Activated CD4-positive, alpha-beta T cell treated with anti-CD3 and anti-CD28 coated beads for 1 hour (primary cell): ENCODE measurements at places on chromosomes 16 and 17.

DNA sequence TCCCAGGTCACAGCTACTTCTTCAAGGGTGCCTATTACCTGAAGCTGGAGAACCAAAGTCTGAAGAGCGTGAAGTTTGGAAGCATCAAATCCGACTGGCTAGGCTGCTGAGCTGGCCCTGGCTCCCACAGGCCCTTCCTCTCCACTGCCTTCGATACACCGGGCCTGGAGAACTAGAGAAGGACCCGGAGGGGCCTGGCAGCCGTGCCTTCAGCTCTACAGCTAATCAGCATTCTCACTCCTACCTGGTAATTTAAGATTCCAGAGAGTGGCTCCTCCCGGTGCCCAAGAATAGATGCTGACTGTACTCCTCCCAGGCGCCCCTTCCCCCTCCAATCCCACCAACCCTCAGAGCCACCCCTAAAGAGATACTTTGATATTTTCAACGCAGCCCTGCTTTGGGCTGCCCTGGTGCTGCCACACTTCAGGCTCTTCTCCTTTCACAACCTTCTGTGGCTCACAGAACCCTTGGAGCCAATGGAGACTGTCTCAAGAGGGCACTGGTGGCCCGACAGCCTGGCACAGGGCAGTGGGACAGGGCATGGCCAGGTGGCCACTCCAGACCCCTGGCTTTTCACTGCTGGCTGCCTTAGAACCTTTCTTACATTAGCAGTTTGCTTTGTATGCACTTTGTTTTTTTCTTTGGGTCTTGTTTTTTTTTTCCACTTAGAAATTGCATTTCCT, 3.4 kb upstream of the LPCAT2 start:
- DNase-seq, result no peak

DNA sequence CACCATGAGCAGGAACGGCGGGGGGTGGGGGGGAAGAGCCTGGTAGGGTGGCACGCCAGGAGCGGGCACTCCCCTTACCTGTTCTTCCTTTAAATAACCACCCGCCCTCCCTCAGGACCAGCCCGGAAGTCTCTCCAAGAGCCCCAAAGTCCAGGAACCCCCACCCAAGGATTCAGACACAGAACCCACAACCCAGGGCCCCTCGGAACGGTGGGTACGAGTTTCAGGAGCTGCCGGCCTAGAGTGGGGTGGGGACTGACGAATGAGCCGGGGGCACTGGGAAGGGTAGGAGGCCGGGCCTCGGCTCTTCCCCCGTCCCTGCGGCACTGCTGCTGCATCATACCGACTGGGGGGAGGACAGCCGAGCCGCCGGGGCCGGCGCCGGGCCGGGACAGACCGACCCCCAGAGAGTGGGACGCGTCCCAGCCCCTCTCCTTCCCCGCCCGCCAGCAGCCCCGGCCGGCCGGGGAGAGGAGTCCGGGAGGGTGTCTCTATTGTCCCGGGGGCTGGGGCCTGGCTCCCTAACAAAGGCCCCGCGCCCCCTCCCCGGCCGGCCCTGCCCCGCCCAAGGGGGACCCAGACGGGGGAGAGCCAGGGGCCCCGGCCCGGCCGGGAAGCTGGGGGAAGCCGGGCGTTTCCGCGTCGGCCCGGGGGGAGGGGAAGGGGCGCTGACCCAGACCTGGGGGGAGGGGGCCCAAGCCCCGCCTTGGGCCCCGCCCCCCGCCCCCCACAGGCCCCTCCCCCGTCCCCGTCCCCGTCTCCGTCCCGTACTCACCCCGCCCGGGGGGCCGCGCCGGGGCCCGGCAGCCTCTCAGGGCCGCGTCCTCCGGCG, 747 bp downstream of the ATXN7L3 start:
- DNase-seq, result peak; percentile 45

GRCh38 chr17:61487161-61487988, 35.2 kb downstream of the TBX4 start:
- no peak for DNase-seq

- DNase-seq, result no peak
Measured at GRCh38 chr17:22203208-22203715, 510.9 kb downstream of the KCNJ18 start.

DNA sequence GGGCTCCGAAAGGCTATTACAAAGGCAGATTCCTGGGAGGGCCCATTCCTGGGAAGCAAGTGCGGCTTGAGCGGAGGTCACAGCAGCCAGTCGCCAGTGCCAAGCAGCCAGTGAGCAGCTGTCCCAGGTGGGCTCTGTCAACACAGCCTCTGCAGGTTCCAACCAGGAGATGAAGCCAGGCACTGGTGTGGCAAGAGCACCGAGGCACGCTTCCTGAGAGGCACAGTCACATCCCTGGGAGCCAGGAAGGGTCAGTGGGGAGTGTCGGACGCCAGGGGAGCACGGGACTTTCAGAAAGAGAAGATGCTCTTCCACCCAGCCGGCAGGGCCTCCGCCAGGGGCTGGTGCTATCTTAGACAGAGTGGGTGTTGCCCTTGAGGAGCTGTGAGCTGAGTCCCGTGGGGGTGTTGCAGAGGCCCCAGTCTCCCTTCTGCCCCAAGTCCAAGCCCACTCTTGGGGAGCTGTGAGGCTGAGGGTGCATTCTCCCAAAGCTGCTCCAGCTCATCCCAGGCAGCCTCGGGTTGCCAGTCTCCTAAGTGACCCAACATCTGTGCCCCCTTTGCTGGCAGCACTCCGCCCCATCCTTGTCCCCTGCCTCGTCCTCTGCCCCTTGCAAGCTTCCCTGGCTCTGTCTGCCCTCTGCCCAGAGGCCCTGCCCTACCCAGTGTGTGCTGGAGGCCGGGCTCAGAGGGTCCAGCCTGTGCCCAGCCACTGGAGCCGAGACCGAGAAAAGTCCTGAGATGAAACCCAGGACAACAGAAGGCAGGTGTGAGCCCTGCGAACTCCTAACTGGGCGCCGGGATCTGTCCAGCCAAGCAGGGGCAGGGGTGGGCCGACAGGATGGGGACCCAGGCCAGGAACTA, 6.6 kb downstream of the UBALD1 start:
- no peak for DNase-seq

DNA sequence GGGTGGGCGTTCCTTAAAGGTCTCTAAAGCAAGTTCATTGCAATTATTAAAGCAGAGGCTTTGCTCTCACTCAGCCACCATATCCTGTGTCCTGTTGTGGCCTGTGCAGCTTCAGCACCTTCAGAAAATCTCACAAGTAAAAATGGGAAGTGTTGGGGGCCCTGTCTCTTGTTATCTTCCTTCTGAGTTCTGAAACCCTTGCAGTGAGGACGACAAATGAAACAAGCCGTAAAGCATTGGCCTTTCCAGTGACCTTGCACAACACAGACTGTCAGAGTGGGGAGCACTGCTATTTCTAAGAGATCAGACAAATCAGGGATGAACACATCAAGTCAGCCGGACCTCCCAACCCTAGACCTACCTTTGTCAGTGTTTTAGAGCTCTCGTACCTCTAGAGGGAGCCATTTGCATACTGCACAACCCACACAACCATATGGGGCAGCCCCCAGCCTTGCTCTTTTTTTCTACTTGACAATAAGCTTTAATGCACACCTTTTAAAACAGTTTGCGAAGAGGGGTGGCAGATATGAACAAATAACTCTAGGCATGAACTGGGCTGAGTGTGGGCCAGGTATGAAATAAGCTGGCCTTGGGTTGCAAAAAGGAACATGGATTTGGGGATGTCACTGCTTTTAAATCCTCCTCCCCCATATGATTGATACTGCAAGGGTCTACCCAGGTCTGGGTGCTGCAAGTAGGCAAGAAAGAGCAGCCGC, 89.8 kb downstream of the KATNIP start:
- DNase-seq, result no peak

- no peak for DNase-seq
Measured at GRCh38 chr17:39826334-39826733, 37.8 kb downstream of the IKZF3 start.

DNA sequence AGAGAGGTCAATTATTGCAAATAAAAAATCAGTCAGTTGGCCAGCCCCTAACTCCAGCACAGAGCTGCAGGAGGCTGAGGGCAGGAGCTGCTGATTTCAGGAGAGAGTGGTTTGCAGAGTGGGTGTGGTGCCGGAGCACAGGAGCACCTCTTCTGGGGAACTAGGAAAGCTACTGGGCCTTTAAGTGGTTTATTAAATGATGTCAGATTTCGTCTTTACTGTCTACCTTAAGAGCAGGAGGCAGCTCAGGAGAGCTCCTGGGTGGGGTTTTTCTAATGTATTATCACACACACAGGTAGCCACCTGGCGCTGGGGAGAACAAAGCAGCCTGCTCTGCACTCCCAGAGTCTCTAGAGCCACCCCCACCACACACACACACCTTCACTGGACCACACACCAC, 11.5 kb upstream of the HAS3 start:
- DNase-seq, result no peak

GRCh38 chr16:81495321-81496234, 51.0 kb downstream of the CMIP start:
- no peak for DNase-seq

GRCh38 chr17:79668344-79669250, 57.7 kb upstream of the RBFOX3 start:
- no peak for DNase-seq

- no peak for DNase-seq
Measured at GRCh38 chr17:8747742-8748141, 3.1 kb upstream of the CCDC42 start.

GRCh38 chr17:59844884-59845594, 47.7 kb downstream of the TUBD1 start:
- DNase-seq, result no peak

- DNase-seq, result no peak
Measured at GRCh38 chr17:7929158-7930023, at the start of gene KCNAB3. TSS of gene KCNAB3 (minus strand) at chr17:7929856. CDS start at chr17:7929435, 421 bp downstream.

DNA sequence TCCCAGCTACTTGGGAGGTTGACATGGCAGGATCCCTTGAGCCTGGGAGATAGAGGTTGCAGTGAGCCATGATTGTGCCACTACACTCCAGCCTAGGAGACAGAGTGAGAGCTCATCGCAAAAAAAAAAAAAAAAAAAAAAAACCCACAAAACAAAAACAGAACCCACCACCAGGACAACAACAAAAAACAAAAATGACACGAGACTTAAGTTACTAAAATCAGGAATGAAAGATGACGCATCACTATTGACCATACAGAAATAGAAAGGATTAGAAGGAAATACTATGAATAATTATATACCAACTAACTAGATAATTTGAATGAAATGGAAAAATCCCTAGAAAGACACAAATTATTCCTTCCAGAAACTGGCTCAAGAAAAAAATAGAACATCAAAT, 432.4 kb upstream of the PMFBP1 start:
- no peak for DNase-seq

GRCh38 chr16:88599092-88599733, 29.0 kb downstream of the ZC3H18 start:
- no peak for DNase-seq

DNA sequence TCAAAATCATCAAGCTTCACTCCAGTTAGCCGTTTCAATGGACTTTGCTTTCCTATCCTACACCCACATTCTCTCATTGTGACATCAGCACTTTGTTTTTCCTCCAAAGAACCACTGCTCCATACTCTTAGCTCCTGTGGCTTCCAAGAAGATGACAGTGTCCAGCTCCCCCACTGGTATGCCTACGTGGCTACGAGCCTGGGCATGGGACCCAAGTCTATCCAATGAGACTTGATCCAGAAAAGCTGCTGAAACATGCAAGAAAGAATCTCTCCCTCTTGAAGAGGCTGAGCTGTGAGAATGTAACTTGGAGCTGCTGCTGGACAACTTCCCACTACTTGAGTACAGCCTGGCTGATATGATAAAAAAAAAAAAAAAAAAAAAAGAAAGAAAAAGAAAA, 9.4 kb downstream of the TOX3 start:
- no peak for DNase-seq

GRCh38 chr17:77722366-77722765, 236.1 kb upstream of the TNRC6C start:
- no peak for DNase-seq

- no peak for DNase-seq
Measured at GRCh38 chr17:45101883-45102811, 30.2 kb downstream of the PLCD3 start.

- no peak for DNase-seq
Measured at GRCh38 chr16:79864032-79864780, 263.7 kb upstream of the MAF start.

GRCh38 chr17:77145224-77145611, 4.4 kb downstream of the SEC14L1 start:
- no peak for DNase-seq

GRCh38 chr16:84593825-84594724, 23.8 kb downstream of the COTL1 start:
- peak; percentile 69 for DNase-seq

- DNase-seq, result no peak
Measured at GRCh38 chr17:13518261-13519000, 83.3 kb downstream of the HS3ST3A1 start.

- DNase-seq, result no peak
Measured at GRCh38 chr17:46863383-46864121, 12.2 kb downstream of the WNT9B start.

- DNase-seq, result no peak
Measured at GRCh38 chr16:83336603-83337002, 471.2 kb upstream of the HSBP1 start.

DNA sequence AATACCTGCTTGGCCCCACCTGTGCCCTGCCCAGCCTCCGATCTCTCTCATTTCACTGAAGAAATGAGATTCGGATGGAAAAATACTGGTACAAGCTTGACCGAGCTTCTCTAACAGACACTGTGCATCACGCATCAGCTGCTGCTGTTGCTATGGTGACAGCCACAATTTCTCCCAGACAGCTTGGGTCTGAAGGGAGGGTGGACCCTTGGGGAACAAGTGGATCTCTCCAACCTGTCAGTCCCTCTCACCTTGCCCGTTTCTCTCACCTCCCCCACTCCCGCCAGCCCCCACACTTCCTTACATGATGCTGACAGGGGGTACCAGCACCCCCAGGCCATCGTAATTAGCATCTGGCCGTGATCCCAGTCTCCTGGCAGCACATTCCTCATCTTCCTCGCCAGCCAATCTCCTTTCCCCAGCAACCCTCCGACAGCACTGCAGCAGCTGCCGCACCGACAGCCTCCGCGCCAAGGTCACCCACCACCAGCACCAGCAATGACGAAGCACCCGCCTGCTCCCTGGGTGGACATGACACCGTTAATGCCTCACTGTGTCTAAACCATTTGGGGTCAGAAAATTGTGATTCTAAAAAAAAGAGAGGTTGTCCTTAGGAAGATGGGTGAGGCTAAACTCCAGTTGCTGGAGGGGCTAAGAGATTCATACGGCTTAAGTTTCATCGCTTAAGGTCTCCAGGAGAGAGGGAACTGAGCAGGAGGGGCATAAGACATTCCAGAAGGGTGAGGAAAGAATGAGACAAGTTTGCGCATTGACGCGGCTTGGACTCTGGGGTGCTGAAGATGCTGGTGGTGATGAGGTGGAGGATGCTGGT, 58.6 kb upstream of the TNRC6A start:
- DNase-seq, result no peak

DNA sequence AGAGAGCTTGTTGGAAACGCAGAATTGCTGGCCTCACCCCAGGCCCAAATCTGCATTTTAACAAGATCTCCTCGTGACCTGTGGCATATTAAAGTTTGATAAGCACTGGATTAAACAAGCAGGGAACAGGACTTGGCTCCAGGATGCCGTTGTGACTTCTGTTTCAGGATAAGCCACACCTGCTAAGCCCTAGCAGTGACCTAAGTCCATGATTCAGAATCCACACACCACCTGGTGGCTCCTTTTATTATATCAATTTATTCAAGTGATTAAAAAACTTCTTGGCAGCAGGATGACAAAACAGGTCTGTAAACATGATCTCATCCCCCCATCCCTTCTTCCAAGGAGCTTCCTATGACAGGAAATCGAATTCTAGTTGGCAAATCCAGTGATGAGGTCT, 9.1 kb downstream of the NAGPA start:
- DNase-seq, result no peak

- DNase-seq, result no peak
Measured at GRCh38 chr17:46192189-46192438, 1.1 kb downstream of the KANSL1 start.
